PC-3 (cell line): ENCODE measurements at places on chromosomes 3 and 15.

DNA sequence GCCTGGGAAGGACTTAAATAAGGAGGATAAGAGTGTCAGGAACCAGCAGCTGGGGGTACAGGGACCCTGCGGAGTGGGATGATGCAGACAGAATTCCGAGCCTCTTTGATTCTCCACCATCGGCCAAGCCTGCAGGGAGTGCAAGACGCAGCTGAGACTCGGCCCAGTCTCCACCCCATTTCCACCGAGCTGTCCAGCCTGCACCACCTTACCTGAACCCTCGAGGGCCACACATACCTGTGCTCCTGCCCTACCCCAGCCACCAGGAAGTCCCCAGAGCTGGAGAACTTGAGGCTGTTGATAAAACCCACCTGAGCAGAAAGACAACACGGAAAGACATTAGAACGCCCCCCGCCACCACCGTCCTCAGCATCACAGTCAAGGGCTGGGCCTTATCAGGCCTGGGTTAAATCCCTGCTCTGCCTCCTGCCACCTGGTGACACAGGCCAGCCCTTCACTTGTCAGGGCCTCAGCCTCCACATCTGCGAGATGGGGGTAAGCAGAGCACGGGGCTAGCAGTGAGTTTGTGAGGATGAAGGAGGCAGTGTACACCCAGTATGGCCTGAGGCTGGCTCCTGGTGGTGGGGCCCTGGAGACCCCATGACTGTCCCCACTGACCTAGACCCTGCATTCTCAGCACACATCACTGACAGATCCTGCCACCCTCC is 8.1 kb downstream of the RRP9 start:
- H3K27ac ChIP-seq: no peak overlapping the region
- no peaks in the 10 kb centered on the region for H3K27me3 ChIP-seq
- H3K4me1 ChIP-seq: no peaks in the 10 kb centered on the region
- DNase-seq: no peak
- peaks cover 51% of the 10 kb centered on the region for H3K36me3 ChIP-seq

- H3K36me3 ChIP-seq: no peaks in the 10 kb centered on the region
- H3K27ac ChIP-seq: no peak overlapping the region
- peak; percentile 27 for DNase-seq
- no peaks in the 10 kb centered on the region for H3K27me3 ChIP-seq
Observed at GRCh38 chr3:118501152-118501551, 533.5 kb downstream of the IGSF11 start.

GRCh38 chr15:25930931-25931330 is 67.8 kb upstream of the ATP10A start:
- no peaks in the 10 kb centered on the region for H3K27me3 ChIP-seq
- no peak for DNase-seq
- H3K27ac ChIP-seq: no peak overlapping the region
- H3K4me1 ChIP-seq: no peaks in the 10 kb centered on the region

- DNase-seq: no peak
- no peaks in the 10 kb centered on the region for H3K36me3 ChIP-seq
- H3K4me1 ChIP-seq: peaks cover 63% of the 10 kb centered on the region
- peak overlapping the region; percentile 31 for H3K27ac ChIP-seq
- no peaks in the 10 kb centered on the region for H3K27me3 ChIP-seq
- H3K4me3 ChIP-seq: no peak overlapping the region
Observed at GRCh38 chr15:98902931-98903330, 104.7 kb downstream of the PGPEP1L start.

- no peaks in the 10 kb centered on the region for H3K36me3 ChIP-seq
- H3K4me1 ChIP-seq: no peaks in the 10 kb centered on the region
- H3K27ac ChIP-seq: no peak overlapping the region
- no peak overlapping the region for H3K4me3 ChIP-seq
- no peaks in the 10 kb centered on the region for H3K27me3 ChIP-seq
Observed at GRCh38 chr15:47340571-47340920, 376.8 kb upstream of the SEMA6D start.

DNA sequence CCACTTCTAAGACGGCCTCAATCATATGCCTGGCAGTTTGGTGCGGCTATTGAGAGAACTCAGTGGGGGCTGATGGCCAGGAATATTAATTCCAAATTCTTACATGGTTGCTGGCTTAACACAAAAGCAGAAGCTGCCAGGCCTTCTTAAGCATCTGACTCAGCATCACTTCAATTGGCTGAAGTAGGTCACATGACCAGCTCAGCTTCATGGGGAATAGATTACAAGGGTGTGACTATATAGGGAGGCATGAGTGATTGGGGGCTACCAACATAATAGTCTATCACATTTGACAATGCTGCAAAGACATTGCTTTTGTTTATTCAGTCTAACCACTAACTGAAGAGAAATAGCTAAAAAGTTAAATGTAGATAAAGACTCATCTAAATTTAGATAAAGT is 101.6 kb upstream of the ANKRD28 start:
- H3K4me3 ChIP-seq: no peak overlapping the region
- no peaks in the 10 kb centered on the region for H3K36me3 ChIP-seq
- peak; percentile 41 for DNase-seq
- no peaks in the 10 kb centered on the region for H3K4me1 ChIP-seq
- no peak overlapping the region for H3K27ac ChIP-seq

DNA sequence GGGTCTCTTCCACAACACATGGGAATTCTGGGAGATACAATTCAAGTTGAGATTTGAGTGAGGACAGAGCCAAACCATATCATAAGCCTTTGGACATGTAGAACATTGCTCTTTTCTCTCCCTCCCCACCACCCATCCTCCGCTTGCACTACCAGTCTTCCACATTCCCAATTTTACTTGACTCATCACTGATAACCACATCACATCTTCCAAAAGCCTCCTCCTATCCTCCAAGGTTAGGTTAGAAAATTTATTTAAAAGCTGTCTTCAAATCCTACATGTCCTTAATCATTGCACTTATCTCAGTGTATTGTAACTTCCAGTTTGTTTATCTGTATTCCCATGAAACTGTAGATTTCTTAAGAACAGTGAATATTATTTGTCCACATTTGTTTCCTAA is 10.4 kb downstream of the ZBED2 start:
- H3K36me3 ChIP-seq: no peaks in the 10 kb centered on the region
- H3K27ac ChIP-seq: peak overlapping the region; percentile 77
- no peak overlapping the region for H3K4me3 ChIP-seq
- DNase-seq: peak; percentile 46
- no peaks in the 10 kb centered on the region for H3K27me3 ChIP-seq

- no peak overlapping the region for H3K27ac ChIP-seq
- H3K4me3 ChIP-seq: no peak overlapping the region
- peaks cover 5% of the 10 kb centered on the region; the same call in 1 of the 2 replicates for H3K4me1 ChIP-seq
Observed at GRCh38 chr3:120214176-120214575, 70.8 kb downstream of the GPR156 start.

- H3K27ac ChIP-seq: no peak overlapping the region
- no peak overlapping the region for H3K4me3 ChIP-seq
- H3K27me3 ChIP-seq: no peaks in the 10 kb centered on the region
Observed at GRCh38 chr15:68337826-68338225, 60.3 kb downstream of the FEM1B start.

DNA sequence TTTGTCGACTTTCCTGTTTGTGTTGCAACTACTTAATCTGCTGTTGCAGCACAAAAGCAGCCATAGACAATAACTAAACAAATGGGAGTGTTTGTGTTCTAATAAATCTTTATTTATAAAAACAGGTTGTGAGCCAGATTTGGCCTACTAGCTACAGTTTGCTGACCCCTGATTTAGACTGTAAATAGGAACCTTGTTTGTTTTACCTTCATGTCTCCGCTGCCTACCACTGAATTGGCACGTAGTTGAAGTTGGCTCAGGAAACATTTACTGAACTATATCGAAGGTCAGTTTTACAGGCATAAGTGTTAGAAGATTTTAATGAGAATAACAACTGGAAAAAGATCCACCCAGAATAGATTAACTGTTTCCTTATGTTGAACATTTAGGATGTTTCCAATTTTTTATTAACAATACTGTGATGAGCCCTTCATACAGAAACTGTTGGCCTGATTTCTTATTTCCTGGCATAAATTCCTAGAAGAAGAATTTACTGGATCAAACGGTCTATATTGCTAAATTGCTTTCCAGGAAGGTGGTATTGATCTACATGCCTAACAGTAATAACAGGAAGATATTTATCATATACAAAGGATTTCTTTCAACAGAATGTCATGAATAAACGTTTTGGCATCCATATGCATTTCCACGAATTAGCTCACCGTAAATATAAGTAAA is 156.2 kb upstream of the NR2E3 start:
- DNase-seq: no peak
- H3K4me1 ChIP-seq: peaks cover 10% of the 10 kb centered on the region
- H3K27me3 ChIP-seq: no peaks in the 10 kb centered on the region
- H3K36me3 ChIP-seq: no peaks in the 10 kb centered on the region

- DNase-seq: no peak
- no peak overlapping the region for H3K4me3 ChIP-seq
- no peaks in the 10 kb centered on the region for H3K36me3 ChIP-seq
- H3K27me3 ChIP-seq: no peaks in the 10 kb centered on the region
- peaks cover 6% of the 10 kb centered on the region for H3K4me1 ChIP-seq
Observed at GRCh38 chr15:77517579-77517978, 96.9 kb downstream of the HMG20A start.

DNA sequence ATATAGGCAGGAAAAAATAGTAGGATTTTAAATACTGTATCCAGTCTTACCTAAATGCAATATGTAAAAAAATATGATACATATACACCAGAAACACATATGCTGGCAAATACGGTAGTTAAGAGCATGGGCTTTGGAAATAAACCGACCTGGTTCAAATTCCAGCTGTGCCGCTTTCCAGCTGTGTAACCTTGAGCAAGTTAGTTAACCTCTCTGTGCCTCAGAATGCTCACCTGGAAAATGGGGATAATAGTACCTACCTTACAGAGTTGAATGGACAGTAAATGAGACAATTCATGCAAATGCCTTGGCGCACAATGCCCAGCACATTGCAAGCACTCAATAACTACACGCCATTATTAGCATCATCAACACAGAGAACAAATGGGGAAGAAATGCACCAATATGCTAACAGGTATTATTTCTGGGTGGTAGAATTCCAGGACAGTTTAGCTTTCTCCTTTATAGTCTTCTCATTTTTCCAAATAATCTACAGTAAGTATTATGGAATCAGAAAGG is 50.6 kb downstream of the SUMF1 start:
- H3K27ac ChIP-seq: peak overlapping the region; percentile 97
- peaks cover 72% of the 10 kb centered on the region for H3K4me1 ChIP-seq
- 0 out of 2 replicates have a peak, but pooled peaks cover 4% of the 10 kb centered on the region for H3K36me3 ChIP-seq
- H3K27me3 ChIP-seq: no peaks in the 10 kb centered on the region
- peak; percentile 47 for DNase-seq

DNA sequence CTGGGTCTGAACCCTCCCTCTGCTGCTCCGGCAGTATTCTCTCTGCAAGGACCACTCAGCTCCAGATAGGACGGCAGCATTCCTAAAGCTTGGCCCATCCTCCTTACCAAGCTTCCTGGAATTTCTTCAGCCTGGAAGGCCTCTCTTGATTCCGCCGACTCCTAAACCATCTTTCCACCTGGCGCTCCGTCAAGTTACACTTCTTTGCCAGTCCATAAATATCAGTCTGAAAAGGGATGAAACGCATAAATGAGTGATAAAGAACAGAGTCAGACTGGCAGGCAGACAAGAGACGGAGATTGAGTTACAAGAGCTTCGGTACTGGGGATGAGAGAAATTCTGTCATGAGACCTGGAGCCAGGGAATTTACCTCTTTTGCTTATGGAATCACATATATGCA is 44.3 kb downstream of the CERS3 start:
- H3K36me3 ChIP-seq: no peaks in the 10 kb centered on the region
- no peaks in the 10 kb centered on the region for H3K4me1 ChIP-seq
- H3K27ac ChIP-seq: no peak overlapping the region
- no peak overlapping the region for H3K4me3 ChIP-seq
- no peak for DNase-seq
- H3K27me3 ChIP-seq: peaks cover 37% of the 10 kb centered on the region

DNA sequence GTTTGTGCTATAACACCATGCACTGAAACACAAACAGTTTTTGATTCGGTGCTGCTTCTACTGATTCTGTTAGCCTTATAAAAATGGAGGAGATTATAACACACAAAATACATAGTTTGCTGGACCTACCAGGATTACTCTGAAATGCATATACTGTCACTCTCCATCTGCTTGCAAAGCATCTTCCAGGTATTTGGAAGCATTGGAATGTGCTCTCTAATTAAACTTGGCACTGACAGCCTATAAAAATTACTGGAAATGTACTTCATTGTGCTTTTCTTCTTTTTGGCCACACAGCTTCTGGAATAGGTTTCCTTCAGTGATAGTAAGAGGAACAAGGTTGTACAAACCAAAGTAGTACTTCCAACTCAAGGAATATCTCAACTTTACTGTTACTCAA is 376.1 kb downstream of the UNC13C start:
- H3K4me3 ChIP-seq: no peak overlapping the region
- H3K4me1 ChIP-seq: no peaks in the 10 kb centered on the region

DNA sequence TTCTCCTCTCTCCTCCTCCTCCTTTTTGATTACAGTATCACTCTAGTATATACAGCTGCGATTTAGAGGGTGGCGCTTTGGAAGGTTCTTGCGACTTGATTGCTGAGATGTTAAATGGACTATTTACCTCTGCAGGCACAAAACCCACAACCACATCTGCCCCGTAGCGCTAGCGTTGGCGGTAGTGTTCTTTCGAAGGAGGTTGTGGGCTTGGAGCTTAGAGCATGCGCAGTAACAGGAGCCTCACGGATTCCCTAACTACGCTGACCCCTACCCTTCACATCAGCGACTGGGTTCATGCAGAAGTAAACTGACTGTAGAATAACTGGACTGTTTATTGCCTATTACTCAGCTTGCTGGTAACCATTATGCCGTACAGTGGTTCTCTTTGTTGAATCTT is 58.0 kb downstream of the CGGBP1 start:
- H3K36me3 ChIP-seq: no peaks in the 10 kb centered on the region
- no peak overlapping the region for H3K4me3 ChIP-seq
- no peaks in the 10 kb centered on the region for H3K27me3 ChIP-seq
- no peak for DNase-seq
- H3K4me1 ChIP-seq: no peaks in the 10 kb centered on the region

DNA sequence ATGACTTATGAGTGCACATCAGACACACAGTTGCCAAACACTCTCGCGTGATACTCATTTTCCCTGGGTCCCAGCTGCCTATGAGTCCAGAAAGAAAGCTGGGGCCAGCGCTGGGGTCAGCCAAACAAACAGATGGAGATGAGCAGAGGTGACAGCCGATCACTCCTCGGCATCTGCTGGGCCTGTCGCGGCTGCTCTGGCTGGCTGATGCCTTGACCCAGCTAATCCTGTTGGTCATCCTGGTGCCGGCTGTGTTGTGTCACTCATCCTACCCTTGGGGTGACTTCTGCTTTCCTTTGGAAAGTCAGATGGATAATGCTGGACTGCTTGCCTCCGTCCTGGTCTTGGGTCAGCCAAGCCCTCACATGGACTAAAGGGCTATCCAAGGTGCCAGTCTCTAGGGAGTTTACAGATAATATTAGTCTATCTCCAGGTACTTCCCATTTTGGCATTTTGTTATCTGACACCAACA is 105.3 kb upstream of the PDZRN3 start:
- no peaks in the 10 kb centered on the region for H3K27me3 ChIP-seq
- no peak overlapping the region for H3K4me3 ChIP-seq
- H3K36me3 ChIP-seq: no peaks in the 10 kb centered on the region
- no peaks in the 10 kb centered on the region for H3K4me1 ChIP-seq

GRCh38 chr3:197253238-197253947 is 45.0 kb downstream of the DLG1 start:
- no peak overlapping the region for H3K27ac ChIP-seq
- H3K27me3 ChIP-seq: no peaks in the 10 kb centered on the region
- H3K36me3 ChIP-seq: peaks cover 42% of the 10 kb centered on the region
- H3K4me3 ChIP-seq: no peak overlapping the region
